ENCODE measurements at places on chromosomes 3 and 15.

GRCh38 chr15:40789119-40789518 is 17.8 kb upstream of the ZFYVE19 start:
- DNase-seq, result no peak

DNA sequence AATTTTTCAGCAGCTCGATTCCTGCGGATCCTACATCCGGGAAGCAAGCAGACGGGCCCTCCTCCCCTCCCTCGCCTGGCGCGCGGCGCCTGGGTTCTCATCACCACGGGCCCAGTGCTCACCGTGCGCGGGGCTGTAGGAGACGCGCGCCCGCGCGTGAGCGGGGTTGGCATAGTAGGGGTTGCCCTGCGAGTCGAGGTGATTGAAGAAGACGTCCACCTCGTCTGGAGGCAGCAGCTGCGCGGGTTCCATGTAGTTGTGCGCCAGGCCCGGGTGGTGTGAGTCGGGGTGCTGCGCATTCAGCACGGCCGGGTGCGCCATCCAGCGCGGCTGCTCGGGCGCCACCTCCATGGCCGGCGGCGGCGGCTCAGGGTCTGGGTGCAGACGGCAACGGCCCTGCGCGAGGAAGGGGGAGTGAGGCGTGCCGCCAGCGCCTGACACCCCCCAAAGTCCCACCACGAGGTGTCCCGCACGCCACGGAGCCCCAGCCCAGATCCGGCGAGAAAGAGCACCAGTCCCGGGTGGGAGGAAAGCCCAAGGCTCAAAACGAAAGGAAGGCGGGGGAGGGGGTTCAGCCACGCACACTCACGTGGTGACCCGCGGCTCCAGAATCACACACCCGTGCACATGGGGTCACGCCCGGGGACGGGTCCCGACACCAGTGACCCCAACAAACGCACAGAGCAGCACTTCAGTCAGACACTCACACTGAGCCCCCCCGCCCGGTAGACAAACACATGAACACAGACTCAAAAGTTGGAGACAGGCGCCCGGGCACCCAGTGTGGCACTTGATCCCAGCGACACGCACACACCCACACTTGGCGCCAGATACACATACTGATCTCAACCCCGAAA is 6.1 kb downstream of the GATA2 start:
- DNase-seq, result no peak

- DNase-seq, result no peak
These were observed 31.3 kb upstream of the MEIS2 start for GRCh38 chr15:37131621-37132020.

- DNase-seq, result no peak
These were observed 103.7 kb downstream of the EFL1 start for GRCh38 chr15:82158811-82159210.

GRCh38 chr3:124553178-124553577 is 177.1 kb upstream of the UMPS start:
- DNase-seq, result no peak

- no peak for DNase-seq
These were observed 66.6 kb upstream of the TBC1D5 start for GRCh38 chr3:17808994-17809393.

GRCh38 chr3:67461667-67462142 is 192.7 kb downstream of the SUCLG2 start:
- no peak for DNase-seq

DNA sequence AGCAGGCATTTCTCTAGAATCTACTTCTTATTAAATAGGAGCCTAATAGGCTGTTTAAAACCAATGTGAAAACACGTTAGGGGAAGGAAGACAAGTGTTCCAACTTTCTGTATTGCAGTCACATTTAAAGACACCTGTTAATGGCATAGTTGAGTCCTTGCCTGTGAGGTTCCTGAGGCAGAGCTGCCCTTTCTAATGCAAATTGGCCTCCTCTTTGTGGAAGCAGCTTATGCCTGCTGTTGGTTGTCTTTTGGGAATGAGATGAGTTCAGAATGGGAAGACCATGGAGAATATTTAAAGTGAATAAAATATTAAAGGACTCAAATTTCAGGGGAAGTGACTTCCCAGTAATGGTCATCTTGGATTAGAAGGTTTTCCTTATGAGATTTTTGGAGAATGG is 51.2 kb downstream of the NEK11 start:
- no peak for DNase-seq

GRCh38 chr3:30980993-30981392 is 86.5 kb upstream of the GADL1 start:
- DNase-seq, result no peak

GRCh38 chr3:101964861-101965260 is 115.5 kb downstream of the NFKBIZ start:
- DNase-seq, result no peak

DNA sequence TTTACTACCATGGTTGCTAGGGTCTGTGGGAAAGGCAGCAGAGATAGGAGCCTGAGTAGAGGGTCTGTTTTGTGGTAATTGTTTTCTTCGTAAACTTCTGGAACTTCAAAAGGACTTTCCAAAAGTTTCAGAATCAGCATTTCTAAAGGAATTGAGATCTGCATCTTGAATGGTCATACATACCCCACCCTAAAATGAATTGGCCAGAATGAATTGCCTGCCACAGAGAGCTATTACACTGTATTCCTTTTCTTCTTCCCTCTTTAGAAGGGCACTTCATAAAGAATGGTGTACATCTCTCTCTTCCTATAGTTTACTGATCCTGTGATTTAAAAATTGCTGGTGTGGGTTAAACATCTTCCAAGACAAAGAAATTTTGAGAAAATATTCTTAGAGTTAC is 525.7 kb downstream of the NLGN1 start:
- no peak for DNase-seq

- no peak for DNase-seq
These were observed 419.5 kb upstream of the NAALADL2 start for GRCh38 chr3:174439331-174440252.

- DNase-seq, result peak; percentile 37
These were observed 66.2 kb downstream of the KLF13 start for GRCh38 chr15:31392761-31393401.

DNA sequence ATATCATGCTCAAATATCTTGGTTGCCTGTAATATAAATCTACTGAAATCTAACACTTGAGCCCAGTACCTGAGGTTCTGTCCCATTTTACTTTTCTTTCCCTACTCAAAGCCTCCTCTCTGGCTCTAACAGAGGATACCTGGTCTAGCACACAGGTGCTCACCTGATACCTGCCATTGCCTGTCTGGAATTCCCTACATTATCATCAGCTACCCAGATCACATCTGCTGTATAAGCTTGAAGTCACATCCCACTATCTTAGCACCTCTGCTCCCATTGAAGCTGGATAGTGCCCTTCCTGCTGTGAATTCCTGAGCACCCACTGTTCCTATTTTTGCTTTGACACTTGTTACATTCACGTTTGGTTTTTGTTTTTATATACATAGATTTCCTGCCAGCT is 30.5 kb downstream of the GYG1 start:
- DNase-seq, result no peak

- DNase-seq, result no peak
These were observed 124.0 kb downstream of the KCNH8 start for GRCh38 chr3:19272296-19272695.

DNA sequence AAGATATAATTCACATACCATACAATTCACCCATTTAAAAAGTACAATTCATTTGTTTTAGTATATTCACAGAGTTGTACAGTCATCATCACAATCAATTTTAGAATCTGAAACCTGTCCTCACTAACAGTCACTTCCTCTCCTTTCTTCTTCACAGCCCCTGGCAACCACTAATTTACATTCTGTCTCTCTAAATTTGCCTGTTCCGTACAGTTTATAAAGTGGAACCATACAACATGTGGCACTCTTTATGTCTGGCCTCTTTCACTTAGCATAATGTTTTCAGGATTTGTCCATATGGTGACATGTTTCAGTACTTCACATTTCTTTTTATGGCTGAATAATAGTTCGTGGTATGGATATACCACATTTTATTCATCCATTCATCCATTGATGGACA is 22.7 kb downstream of the ERICH6 start:
- no peak for DNase-seq

DNA sequence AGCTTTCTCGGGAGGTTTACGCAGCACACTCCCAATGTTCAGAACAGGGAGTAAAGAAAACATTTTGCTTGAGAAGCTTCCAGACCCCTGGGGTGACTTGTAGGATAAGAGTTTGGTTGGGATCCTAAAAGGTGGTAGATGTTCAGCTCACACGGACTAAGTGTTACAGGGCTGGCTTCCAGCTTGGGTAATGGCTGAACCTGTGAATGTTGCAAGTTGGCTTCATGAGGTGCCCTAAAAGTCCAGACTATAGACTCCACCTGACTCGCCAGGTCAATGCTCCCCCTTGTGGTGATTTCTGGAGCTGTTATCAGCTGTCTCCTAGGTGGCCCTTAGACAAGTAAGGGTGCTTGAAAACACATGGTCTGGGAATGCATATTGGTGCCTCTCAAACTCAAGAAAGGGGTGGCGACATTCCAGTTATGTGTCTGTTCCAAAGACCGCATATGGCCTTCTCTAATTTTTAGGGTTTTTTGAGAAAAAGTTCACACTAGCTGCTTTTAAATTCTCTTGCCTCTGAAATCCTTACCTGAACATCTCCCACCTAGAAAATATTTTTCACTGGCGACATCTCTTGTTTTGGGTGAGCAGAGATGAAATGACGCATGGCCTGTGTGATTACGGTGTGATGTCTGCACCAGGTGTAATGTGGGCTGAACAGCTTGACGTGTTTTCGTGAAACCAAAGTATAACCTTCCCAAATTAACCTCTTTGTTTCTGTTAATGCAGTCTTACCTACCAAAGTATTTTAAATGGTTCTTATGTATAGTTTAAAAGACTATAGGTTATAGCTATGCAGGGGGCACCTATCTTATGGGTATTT is 175.7 kb upstream of the KBTBD8 start:
- DNase-seq, result peak; percentile 67

DNA sequence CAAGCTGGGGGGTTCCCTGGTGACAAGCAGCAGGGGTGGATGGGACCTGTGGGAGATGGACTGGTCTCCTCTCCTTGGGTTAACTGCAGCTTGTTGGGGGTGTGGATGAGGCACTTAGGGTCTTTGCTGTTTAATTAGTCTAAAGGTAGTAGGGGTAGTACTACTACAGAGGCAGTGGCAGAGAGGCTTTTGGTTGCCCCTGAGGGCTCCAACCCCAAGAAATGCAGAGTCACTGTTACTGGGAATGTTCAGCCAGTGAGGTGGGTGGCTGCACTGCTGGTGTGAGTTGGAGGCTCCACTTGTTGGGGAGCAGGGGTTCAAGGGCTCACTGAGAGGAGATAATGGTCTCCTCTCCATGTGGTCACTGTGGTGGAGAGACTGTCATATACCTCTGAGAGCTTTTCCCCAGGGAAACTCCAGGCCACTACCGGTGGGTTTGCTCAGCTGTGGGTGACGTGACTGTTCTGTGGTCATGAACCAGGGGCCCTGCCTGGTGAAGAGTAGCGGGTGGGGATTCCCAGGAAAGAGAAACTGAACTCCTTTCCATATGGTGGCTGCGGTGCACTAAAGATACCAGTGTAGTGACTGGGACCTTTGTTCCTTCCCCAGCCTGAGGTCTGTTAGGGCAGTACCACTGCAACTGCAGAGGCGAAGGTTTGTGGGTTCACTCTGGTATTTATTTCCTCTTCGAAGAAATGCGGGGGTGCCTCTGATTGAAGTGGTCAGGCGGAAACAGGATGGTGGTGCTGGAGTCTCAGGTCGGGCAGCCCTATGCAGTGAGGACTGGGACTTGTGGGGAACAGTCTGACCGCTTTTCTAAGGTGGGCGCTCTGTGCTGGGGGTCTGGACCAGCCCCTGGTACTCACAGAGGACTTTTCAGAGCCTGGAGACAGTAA is 68.9 kb upstream of the TNFSF10 start:
- peak; percentile 57 for DNase-seq

DNA sequence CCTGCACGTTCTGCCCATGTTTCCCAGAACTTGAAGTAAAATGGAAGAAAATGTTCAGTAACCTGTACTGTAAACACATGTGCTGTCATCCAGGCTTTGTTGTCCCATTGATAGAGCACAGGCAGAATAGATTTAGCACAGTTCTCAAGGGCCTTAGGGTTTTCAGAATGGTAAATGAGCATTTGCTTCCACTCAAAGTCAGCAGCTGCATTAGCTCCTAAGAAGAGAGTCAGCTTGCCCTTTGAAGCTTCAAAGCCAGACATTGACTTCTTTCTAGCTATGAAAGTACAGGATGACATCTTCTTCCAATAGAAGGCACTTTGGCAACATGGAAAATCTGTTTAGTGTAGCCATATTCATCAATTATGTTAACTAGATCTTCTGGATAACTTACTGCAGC is 76.2 kb upstream of the TMEM108 start:
- DNase-seq, result no peak

DNA sequence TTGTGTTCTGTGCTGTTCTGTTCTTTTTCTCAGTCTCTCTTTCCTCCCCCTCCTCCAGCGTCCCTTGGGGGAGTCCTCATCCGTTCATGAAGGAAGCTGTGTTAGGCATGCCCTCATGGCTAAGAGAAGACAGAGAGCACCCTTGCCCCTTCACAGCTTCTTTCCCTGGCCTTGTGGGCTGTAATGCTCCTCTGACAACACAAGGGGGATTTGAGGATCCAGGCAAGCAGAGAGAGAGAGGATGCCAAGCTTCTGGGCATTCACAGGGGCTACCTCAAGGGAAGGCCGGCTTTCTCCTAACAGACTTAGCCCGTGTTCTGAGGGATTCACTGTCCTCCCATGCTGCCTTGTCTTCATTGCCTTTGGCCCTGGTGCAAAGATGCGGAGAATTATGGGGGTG is 389.5 kb downstream of the LRTM1 start:
- no peak for DNase-seq

- DNase-seq, result no peak
These were observed 90.6 kb downstream of the SEMA5B start for GRCh38 chr3:122936986-122937385.

GRCh38 chr15:77416954-77417353 is 3.0 kb downstream of the PEAK1 start:
- DNase-seq, result no peak

DNA sequence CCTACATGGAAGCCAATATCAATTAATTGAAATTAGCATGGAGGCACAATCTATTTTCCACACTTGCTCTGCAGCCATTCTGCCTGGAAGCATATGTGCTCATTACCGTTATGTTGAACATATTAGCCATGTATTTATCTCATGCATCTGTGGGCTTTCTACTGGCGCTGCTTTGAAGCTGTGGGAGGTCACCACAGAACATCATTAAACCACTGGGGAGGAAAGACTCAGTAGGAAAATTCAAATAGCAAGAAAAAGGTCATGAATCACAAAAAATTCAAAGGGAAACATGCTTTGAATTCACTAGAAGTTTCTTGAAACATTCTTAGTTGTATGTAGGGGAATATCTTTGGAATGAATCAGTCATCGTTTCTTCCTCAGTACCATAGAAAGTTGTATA is 652.5 kb downstream of the EDEM1 start:
- DNase-seq, result no peak

GRCh38 chr3:189952272-189952671 is 168.4 kb downstream of the P3H2 start:
- DNase-seq, result no peak

DNA sequence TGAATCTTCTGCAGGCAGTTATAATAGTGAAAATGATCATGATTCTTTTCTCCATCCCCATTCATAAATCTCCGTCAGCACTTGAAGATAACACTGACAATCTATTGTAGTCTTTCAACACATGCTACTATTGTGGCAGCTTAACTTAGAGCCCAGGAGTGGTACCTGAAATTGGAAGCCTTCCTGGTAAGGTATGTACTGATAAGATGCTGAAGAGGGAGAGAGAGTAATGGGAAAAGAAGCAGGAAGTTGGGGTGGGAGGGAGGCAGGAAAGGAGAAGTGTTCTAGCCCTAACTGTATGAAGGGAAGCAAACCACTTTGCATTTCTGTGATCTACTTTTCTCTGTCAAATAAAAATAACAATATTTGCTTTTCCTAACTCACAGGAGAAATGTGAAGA is 197.4 kb upstream of the RORA start:
- DNase-seq, result no peak

GRCh38 chr15:67548862-67549651 is 6.6 kb downstream of the MAP2K5 start:
- no peak for DNase-seq
